ENCODE measurements at places on chromosomes 16 and 17.

DNA sequence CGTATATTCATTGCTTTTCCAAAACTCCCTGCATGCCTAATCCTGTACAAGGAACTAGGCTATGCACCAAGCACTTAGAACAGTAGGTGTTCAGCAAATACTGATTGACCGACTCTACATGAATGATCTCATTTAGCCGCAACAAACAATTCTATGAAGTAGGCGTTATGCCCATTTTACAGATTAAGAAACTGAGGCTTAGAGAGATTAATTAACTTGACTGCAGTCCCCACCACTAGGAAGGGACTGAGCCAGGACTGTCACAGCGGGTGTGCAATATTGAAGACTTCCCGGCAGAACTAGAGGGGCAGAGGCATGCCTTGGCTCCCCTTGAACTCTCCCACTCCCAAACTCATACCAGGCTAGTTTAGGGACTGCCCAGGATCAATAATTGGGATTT is 10.5 kb upstream of the N4BP1 start:
- H3K36me3 ChIP-seq, result no peaks in the 10 kb centered on the region
- no peak overlapping the region for H3K4me3 ChIP-seq
- H3K27ac ChIP-seq, result no peak overlapping the region
- no peak for DNase-seq

- peak overlapping the region; percentile 84 for H3K4me3 ChIP-seq
- no peaks in the 10 kb centered on the region for H3K36me3 ChIP-seq
- DNase-seq, result peak; percentile 82
- H3K27ac ChIP-seq, result peak overlapping the region; percentile 95
- no peaks in the 10 kb centered on the region for H3K27me3 ChIP-seq
- H3K4me1 ChIP-seq, result peaks cover 58% of the 10 kb centered on the region
Observed at GRCh38 chr16:57797526-57798266, 4.6 kb downstream of the KIFC3 start.

GRCh38 chr17:45311760-45312476 is 4.9 kb downstream of the MAP3K14 start:
- peak overlapping the region; percentile 90 for H3K27ac ChIP-seq
- no peaks in the 10 kb centered on the region for H3K36me3 ChIP-seq
- no peak overlapping the region for H3K4me3 ChIP-seq
- peaks cover 56% of the 10 kb centered on the region for H3K4me1 ChIP-seq
- no peak for DNase-seq

DNA sequence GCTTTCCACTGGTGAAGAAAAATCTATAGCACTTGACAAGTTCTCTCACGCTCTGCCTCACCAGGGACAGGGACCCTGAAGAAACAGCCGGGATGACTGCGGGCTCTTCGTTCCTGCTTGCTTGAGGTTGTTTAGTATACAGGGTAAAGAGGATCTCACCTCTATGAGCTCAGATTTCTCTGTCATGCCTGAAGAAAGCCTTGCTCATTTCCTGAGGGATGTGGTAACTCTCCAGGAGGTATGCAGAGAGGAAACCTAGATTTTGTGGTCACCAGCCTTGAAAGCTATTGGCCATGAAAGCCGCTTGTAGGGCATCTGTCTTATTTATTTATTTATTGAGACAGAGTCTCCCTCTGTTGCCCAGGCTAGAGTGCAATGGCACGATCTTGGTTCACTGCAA is 23.2 kb downstream of the USP43 start:
- H3K36me3 ChIP-seq, result peaks cover 4% of the 10 kb centered on the region
